ENCODE measurements at places on chromosomes 6 and 20.

DNA sequence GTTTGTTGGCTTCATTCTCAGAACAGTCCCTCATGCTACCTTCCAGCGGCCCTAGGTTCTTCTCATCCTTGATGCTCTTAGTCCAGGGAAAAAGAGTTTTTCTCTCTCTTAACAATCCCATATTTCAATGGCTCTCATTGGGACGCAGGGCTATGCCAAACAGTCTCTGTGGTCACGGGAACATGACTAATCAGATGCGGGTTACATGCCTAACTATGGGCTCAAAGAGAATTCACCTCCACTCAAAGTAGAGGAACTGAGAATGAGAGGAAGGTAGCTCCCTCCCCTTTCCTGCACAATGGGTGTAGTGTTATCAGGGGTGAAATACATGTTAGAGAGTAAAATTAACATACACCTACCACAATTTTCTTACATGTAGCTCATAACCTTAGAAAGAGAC is 18.1 kb upstream of the ATRN start:
- no peak for DNase-seq

DNA sequence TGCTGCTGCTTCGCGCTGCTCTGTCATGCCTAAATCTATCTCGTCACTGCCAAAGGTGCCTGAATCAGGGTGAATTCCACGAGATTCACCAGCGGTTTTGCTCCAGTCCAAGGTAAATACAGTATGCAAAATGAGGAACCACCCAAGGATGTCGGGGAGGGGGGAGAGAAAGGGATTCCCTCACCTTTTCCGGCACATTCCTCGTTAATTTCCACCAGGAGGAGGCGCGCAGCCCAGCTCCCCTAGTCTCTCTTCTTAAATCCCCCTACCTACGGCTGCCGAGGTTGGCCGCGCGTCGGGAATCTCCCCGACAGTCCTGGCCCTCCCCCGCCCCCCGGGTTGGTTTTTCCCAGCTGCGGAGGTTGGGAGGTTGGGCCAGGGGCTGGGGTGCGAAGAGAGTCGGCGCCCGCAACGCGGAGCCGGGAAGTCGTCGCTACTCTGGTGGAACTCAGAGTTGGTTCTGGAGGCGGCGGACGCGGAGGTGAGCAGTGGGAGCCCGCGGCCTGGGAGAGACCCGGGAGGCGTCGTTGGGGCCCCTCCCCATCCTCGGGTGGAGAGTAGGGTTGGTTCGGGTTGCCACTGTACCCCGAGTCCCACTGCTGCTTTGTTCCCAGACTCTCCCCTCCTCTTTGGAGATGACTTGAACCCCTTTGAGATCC is at the start of gene TPBG:
TSS of gene TPBG (plus strand) at position 390 of the 659 bp plus-strand sequence. CDS start 1,145 bp downstream, outside the sequence.
- DNase-seq = no peak

DNA sequence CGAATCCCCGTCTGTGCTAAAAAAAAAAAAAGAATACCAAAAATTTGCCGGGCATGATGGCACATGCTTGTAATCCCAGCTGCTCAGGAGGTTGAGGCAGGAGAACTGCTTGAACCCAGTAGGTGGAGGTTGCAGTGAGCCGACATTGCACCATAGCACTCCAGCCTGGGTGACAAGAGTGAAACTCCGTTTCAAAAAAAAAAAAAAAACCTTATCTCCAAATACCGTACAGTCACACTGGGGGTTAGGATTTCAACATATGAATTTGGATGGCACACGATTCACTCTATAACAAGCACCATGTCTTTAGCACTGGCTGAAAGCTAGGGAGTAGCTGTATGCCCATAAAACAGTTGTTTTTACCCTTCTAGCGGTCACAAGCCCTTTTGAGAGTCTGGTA is 3.8 kb downstream of the SMIM13 start:
- no peak for DNase-seq

DNA sequence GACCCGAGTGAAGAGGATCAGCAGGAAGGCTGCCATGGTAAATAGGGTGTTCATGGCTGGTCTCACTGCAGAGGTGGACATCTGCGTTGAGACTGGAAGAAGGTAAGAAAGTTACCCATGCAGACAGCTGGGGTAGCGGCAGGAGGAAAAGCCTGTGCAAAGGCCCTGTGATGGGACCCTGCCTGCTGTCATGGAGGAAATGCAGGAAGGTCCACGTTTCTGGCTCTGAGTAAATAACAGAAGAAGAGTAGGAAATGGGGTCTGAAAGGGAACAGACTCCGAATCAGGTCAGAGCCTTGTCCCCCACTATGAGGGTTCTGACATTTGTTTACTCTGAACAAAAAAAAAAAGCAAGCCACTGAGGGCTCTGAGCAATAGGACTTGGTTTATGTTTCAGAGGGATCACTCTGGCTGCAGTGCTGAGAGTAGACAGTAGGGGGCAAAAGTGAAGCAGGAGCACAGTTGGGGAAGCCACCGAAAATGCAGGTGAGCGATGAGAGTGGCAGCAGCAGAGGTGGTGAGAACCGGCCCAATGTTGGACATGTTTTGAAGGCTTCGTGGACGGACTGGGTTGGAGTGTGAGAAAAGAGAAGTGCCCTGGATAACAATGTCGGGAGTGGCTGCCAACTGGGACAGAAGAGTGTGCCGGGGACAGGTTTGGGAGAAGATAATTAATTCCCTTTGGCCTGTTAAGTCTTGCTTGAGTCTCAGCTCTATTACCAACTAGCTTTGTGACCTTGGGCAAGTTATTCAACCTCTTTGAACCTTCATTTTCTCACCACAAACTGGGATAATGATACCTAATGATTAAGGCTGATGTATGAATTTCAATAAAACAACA is 57.9 kb upstream of the MAP7 start:
- peak; percentile 22 for DNase-seq

DNA sequence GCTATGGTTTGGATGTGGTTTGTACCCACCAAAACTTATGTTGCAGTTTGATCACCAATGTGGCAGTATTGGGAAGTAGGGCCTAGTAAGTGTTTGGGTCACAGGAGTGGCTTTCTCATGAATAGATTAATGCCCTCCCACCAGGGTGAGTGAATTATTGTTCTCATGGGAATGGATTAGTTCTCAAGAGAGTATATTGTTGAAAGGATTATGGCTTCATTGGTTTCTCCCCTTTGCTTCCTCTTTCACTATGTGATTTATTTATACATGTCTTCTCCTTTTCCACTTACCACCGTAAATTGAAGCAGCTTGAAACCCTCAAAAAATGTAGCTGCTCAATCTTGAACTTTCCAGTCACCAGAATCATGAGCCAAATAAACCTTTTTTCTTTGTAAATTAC is 10.8 kb downstream of the UFL1 start:
- DNase-seq = no peak

DNA sequence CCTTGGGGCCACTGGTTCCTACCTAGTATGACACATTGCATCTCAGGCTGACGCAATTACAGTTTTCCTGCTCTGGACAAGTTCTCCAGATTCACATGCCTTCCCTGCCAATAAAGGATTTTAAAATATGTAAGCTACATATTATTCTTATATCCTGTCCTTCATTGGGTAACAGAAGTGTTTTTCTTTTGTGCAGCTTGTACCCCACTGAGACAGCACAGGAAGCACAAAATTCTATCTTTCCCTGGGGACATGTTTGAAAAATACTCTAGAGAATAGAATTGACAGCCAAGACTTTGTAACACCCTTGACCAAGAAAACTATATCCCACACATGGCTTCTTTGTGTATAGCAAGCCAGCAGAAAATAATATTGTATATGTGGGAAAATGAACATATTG is 456.8 kb downstream of the MAFB start:
- DNase-seq = peak; percentile 99

GRCh38 chr6:105882121-105882803 is 203.9 kb upstream of the PRDM1 start:
- DNase-seq = no peak

DNA sequence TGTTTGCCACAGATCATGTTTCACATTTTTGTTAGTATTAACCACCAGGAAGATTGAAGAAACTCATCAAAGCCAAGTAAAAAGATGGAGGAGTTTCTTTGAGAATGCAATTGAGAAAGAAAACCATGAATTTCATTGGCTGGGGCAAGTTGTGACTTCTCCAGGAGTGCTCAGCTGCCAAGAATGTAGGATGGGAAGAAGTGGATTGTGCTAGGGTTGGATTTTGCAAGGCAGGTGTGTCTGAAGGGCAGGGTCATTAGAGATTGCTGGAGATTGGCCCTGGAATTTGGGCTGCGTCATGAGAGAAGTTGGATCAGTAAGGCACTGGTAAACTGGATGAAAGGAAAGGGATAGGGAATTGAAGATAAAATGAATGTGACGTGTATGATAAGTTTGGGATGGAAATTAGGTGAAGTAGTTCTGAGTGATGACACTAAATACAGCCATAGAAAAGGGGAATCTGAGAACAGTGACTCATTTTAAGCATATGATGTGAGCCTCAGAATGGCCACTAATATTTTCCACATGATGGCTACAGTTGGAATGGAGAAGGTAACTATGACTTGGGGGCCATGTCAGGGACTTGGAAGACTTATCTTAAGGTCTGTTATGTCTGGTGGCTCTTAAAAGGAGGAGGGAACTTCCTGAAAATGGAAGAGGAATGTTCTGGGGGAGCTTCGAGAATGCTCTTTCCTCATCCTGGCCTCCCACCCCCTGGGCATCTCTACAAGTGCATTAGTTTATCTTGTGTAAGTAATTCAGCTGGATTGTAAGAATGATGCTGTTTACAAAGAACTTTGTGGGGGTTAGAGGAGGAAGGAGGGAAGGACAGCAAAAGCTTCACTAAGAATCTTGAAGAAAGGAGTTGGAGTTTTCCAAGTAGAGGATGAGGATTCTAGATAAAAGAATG is 27.8 kb upstream of the ERVFRD-1 start:
- no peak for DNase-seq

DNA sequence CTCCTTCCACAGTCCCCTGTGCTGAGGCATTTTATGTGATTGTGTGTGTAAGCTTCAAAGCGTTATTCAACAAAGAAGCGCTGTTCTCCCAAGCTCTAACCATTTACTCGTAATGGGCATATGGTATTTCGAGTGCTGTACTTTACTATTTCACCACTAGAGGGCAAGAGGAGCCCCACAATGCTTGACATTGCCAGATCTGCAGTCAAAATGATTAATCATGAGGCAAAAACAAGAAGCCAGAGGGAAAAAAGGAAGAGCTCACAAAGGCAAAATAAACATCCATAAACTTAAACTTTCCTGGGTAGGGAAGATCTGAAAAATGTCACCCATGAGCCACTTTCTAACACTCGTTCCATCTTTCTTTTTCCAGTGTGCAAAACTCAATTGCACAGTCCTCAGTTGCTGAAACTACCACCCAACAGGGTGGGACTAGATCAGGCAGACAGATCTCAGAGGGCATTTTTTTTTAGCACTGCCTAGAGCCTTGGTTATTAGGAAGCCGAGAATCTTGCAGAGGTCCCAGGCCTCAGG is 215.0 kb upstream of the PLCB4 start:
- DNase-seq = peak; percentile 87

DNA sequence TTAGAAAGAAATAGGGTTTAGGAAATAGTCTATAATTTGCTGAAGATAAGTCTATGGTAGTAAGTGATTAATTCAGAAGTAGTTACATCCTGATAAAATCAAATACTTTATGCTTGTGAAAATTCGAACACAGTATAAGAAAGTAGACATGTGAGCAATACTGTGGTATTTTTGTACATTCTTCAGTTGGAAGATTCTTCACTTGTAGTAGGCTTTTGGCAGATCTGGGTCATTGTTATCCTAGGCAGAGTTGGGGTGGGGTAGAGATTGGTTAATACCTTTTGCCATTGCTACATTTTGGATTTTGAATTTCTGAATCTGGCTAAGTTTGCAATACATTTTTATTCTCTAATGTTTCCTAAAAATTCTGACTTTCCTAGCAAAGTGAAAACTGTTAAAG is 197.5 kb downstream of the BCKDHB start:
- DNase-seq = no peak

DNA sequence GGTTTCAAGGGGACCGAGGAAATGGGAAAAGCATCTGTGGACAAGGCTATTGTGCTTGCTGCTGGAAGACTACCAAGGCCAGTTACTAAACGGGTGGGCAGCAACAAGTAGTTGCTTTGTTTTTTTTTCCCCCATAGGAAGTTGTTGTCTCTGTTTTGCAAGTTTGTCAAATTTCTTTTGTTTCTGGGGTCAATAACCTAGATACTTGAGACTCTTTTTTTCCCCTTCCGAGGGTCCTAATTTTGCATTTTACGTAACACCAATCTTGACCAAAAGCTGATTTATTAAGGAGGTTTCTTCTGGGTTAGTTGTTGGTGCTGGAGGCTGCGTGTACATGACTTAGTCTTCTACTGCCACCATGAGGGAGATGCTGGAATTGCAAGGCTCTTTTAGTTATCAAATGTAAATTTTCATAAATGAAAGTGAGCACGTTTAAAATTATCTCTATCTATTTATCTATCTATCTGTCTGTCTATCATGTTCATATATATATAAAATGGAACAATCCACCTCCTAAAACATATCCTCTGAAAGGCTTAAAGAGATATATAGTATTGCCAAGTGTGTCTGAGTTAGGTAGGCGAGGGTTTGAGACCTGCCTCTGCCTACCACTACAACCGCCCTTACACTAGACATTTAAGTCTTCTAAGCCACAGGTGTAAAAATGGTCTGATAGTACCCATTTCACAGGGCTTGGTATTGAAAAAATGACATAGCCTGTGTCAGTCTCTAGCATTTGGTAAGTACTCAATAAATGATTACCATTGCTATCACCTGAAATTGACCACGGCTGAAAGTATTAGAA is 60.2 kb downstream of the GCLC start:
- DNase-seq = peak; percentile 72

- DNase-seq = no peak
Measured at GRCh38 chr6:159984268-159984786, 15.4 kb downstream of the IGF2R start.

DNA sequence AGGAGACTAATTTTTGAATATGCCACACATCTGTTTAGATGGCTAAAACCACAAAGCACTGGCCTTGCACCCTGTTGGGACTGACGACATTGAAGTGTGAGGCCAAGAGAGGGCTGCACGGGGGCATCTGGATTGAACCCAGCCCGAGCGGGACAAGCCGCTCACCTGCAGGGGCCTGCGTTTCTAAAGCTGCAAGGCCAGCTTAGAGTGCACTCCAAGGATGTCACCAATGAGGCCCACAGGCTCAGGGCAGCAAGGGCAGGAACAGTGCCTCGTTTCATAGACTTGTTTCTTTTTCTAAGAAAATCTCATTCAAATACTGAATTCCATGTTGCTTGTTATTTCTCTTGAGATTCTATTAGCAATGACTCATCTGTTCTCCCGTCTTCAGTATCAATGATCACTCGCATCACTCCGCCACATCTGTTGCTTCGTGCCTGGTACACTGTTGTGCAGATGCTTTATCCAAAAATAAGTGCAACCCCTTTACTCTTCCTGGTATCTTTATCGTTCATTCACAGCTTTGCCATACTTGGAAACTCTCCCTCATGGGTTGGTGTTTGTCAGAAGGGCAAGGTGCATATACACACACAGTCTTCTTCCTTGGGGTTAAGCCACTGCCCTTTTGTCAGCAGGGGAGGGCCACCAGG is 120.1 kb downstream of the IRF4 start:
- no peak for DNase-seq
